ENCODE measurements at places on chromosomes 5 and 9. TPM values are rescaled to one million over a fixed set of nuclear protein-coding genes. Genes with fewer than 3 reads are reported as not detected.
A peak's percentile ranks its signal among the peaks of the same experiment; 100 is the strongest.

FCN2 gene
- total RNA-seq: not detected

CARD9 gene
- total RNA-seq: 2.4 TPM

DNA sequence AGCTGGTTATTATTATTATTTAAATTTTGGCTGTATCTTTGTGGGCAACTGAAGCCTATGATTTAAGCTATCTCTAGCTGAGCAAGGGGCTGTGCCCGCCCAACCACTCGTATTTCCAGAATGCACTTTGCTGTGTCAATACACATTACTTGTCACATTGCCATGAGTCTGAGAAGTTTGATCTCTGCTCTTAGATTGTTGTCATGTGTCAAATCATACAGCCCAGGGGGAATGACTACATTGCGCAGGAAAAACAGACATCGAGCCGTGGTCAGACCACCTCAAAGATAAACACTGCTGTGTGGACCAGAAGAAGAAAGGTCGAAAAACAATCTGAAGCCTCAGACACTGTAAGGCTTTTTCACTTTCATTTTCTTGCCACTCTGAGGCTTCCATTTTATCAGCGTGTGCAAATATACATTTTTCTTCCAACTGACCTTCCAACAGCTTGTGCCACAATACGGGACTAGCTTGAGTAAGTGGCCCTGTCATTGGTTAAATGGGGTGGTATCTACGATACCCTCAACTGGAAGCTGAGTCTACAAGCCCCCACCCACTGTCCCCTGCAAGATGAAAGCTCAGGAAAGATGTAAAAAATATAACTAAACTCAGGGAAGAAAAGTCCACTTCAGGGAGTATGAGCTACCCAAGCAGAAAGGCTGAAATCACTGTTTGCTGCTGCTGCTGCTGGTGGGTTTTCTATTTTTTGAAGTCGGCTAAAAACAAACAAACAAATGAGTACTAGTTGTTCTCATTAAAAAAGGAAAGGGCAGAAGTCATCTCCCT lies 603.0 kb downstream of the BNC2 start:
- no peak for DNase-seq

DNA sequence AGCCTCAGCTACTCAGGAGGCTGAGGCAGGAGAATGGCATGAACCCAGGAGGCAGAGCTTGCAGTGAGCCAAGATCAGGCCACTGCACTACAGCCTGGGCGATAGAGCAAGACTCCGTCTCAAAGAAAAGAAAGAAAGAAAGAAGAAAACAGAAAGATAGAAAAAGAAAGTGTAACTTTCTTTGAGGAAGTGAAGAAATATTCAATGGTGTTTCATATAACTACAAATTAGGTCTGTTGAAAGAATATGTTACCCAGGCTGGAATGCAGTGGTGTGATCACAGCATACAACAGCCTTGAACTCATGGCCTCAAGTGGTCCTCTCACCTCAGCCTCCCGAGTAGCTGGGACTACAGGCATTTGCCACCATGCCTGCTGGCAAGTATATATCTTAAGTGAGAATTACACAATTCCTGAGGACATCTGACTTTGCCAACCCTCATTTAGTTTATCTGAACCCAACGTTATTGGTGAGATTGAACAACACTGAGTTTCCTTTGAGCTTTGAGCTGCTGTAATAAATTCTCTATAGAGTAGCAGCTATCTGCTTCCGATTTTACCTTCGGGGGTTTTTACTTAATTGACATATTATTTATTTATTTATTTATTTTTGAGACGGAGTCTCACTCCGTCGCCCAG lies 2.0 kb upstream of the FAF2 start:
- no peak for DNase-seq

- DNase-seq: no peak
These were observed 14.2 kb downstream of the FAXDC2 start for GRCh38 chr5:154836225-154836624.

- no peak for DNase-seq
These were observed 951.1 kb upstream of the DMAC1 start for GRCh38 chr9:8750639-8751051.

GRCh38 chr5:15560421-15560820 lies 60.4 kb downstream of the FBXL7 start:
- no peak for DNase-seq

DNA sequence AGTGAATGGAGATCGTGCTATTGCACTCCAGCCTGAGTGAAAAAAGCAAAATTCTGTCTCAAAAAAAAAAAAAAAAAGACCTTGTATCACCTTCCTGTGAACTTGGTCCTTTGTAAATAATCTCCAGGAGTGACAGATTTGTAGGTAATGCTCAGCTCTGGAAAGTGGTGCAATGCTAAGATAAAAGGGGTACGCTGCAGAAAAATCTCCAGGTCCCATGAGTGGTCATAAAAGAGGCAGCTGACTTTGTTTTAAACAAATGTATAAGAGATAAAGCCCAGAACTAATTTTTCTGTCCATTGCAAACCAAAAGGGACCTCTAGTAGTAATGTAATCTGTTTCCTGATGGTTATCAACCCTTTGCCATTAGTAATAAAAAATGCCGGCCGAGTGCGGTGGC lies 33.7 kb downstream of the RNF44 start:
- no peak for DNase-seq

DNA sequence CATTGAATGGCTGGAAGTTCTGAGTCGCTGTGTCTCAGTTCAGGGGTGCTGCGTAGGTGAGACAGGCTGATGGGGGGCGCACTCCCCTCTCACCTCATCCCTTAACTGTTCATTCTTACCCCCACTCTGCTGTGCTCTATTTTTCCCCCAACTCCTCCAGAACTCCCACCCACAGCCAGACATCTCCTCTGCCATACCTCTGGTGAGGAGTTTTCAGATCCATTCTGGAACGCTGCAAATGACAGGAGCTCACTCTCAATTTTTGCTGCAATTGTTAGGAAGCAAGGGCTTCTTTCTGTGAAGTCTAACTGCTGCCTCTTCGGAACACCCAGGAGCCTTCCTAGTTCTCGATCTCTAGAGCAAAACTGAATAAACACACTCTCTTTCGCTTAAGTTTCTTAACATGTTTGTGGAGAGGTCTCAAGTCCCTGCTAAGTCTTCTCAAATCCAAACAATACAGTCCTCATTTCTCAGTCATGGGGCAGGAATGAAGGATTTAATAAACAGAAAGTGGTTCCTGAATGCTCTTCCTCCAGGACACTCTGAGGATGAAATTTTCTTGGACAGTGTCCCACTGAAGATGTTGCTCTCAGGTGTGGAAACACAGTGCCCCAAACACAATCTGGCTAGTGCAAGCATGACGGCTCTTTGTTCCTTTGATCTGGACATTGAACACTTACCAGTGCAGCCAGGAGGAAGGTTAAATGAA lies 387.7 kb downstream of the KDM4C start:
- DNase-seq: no peak

DNA sequence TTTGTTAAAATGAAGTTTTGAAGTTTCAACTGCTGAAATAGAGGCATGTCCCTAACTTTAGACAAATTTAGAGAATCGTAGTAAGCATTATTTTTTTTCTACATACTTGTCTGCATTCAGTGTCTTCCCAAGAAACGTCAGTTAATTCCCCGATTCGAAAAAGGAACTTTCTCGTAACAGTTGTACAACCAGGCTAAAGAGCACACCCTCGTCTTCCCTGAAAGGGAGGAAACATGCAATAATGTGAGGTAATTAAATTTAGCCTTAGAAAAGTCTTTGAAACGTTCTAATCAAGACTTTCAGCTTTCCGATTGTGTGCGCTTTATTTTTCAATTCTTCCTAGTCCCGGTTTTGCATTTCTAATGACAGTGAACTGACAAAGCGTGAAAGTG lies 374 bp upstream of the SLC1A3 start:
- DNase-seq: no peak

DNA sequence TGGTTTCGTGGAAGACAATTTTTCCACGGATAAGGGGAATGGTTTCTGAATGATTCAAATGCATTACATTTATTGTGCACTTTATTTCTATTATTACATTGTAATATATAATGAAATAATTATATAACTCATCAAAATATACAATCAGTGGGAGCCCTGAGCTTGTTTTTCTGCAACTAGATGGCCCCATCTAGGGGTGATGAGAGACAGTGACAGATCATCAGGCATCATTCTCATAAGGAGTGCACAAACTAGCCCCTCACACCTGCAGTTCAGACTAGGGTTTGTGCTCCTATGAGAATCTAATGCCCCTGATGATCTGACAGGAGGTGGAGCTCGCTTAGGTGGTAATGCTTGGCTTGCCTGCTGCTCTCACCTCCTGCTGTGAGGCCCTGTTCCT lies 6.4 kb downstream of the ISCA1 start:
- no peak for DNase-seq

DNA sequence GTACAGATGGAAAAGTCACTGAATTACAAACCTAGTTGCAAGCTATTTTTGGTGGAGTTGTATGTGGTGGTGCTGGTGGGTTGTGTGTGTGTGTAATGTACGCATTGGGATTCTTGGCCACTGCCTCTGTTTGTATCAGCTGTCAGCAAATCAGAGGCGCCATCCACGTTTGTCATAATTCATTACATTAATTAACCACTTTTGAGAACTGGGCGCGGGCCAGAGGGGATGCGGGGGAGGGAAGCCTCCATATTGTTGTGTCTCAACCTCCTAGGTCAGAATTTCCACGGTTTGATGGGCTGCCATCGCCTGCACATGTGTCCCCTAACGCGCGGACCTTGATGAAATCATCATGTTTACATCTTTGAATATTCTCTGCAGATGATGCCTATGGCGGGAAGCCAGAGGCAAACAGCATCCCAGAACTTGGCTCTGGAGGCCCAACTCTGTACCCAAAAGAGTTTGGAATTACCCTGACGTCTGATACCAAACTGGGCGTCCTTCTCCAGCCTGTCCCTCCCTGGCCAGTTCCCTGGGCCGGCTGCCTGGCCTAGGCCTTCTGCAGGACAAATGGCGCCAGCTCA lies 54.9 kb downstream of the FGF18 start:
- DNase-seq: no peak

SHOC1 gene
- total RNA-seq: not detected

GRCh38 chr5:172845154-172845553 lies 11.1 kb downstream of the ERGIC1 start:
- no peak for DNase-seq

DOCK2 gene
- total RNA-seq: 192 TPM

DNA sequence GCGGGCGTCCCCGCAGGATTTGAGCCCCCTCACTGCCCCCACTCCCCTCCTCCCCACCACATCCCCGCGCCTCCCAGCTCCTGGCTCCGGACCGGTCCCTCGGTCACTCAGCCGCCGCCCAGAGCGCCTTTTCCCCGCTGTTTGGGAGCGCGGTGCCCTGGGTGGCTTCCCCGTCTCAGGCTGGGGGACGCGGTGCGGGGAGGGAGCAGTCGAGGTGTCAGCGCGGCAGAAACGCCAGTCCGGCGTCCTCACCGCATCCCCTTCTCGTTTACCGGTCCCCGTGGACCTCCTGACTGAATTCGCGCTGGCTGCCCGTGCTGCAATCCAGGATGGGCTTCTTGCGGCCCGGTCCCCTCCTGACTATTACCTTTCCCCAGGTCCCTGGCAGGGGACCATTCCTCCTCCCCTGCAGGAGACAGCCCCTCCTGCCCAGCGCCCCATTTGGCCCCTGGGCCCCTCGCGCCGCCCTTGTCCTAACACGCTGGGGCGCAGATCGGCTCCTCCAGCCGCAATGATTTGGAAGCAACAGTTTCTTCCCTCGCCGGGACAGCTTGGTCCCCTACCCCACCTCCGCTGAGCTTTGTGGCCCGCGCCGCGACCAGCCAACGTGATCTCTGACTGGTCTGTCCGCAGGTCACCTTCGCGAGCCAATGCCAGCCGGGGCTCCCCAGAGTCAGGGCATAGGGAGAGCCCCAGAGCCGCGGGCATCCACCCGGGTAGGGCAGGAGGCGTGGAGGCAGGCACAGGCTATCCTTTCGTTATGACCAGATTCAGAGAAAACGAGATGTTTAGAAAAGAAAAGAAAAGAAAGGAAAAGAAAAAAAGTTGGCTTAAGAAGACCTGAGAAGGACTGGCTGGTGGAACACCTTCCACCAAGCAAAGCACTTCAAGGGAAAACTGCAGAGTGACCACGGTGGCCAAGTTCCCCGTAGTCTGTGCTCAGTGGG lies 1.2 kb downstream of the ANKRD33B start:
- DNase-seq: no peak

DNA sequence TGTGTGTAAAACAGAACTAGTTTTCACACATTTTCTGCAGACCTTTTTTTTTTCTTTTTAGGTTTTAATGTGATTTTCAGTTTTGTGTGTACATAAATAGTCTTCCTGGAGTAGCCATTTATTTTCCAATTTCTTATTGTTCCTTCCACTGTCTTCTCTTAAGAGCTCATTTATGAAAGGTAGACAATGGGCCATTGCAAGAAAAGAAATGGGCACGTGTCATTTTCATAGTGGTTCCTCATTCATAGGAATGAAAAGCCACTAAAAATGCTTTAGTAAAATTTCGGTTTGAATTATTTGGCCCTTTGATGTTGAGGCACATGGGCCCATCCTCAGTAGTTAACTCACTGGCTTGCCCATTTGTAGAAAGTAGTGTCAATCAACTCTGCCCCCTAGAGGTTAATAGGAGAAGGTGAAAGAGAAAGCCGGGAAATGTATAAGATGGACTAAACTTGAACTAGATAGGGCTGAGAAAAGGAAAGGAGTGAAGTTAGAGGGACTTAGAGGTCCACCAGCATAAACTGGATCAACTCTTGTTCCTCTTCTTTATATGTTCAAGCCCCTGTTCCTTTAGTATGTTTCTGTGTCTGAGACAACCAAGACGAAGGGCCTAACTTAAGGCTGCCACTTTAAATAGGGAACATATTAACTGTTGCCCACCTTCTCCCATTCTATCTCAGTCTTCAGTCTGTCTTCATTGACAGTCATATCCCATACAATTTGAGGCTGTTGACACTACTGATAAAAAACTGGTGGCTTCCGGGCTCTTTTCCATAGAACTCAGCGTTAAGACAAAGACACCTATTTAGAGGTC lies 72.6 kb downstream of the SMARCA2 start:
- DNase-seq: peak; percentile 45

DNA sequence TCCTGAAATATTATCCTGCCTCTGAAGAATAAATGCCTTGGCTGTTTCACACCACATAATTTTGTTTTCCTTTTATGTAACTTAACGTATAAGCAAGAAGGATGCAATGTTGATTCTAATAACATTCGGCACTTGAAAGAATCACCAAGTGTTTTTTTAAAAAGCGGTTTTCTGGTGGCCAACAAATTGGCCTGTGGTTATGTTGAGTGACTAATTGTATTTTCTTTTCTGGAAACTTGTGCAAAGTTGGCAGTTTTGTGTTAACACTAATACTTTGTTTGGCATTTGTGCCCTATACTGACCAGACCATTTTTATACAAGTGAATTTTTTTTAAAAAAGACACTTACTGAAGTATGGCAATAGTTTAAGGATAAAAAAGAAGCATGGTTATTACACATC lies 452.7 kb downstream of the BNC2 start:
- DNase-seq: no peak

QRFP gene
- total RNA-seq: not detected

GRCh38 chr9:88488166-88488565 lies 46.8 kb upstream of the NXNL2 start:
- no peak for DNase-seq

GRCh38 chr9:81035601-81036000 lies 653.7 kb downstream of the TLE1 start:
- DNase-seq: no peak

GRCh38 chr9:7320139-7320538 lies 479.4 kb downstream of the DMAC1 start:
- DNase-seq: no peak
